COLO829 (cell line): ENCODE measurements at places on chromosomes 6 and 20.

- peak; percentile 61 for DNase-seq
Observed at GRCh38 chr6:44116641-44117382, 10.4 kb downstream of the MRPL14 start.

- DNase-seq: peak; percentile 44
Observed at GRCh38 chr6:127484212-127484863, 25.1 kb upstream of the KIAA0408 start.

DNA sequence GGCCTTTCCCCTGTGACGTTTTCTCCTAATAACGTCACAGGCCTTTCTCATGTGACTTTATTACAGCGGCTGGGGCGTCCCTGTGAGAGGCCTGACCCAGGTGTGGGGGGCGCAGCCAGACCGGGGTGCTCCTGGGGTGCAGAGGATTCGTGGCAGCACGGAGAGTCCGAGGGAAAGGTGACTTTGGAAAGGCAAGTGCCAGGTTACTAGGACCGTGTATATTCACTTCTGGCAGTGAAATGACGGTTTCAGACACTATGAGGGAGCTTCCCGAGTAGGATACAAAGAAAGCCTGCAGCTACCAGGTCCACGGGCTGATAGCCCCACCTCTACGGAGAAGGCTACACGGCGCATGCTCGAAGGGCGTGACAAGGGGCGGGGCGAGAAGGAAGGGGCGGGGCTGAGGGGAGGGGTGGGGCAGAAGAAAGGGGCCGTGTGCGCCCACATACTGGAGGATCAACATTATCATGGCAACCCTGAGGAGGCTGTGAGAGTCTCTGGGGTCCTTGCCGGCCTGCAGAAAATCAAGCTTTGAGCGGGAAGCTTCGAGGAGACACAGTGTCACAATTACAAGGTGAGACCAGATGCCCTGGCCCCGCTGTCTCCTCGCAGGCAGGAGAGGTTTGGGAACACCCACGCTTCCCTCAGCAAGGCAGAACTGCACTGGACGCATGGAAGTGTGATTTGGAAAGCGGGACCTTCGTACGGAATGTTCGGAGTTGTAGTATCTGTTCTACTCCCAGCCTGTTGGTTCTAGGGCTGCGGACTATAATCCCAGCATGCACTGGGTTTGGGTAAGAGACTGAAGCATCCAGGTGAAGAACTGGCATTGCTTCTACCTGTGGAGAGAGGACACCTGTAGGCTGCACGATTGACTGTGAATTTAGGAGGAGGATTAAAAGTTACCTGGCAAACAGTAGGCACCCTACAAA is 54.4 kb upstream of the ZNF337 start:
- no peak for DNase-seq

DNA sequence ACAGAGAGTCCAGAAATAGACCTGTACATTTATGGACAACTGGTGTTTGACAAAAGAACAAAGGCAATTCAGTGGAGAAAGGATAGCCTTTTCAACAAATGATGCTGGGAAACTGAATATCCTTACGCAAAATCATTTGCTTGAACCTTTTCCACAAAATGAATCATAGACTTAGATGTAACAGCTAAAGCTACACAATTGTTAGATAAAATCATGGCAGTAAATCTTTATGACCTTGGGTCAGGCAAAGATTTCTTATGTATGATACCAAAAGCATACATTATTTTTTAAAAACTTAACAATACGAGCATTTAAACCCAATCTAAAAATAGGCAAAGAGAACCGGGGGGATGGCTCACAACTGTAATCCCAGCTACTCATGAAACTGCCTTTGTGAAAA is 73.5 kb upstream of the DST start:
- DNase-seq: no peak

DNA sequence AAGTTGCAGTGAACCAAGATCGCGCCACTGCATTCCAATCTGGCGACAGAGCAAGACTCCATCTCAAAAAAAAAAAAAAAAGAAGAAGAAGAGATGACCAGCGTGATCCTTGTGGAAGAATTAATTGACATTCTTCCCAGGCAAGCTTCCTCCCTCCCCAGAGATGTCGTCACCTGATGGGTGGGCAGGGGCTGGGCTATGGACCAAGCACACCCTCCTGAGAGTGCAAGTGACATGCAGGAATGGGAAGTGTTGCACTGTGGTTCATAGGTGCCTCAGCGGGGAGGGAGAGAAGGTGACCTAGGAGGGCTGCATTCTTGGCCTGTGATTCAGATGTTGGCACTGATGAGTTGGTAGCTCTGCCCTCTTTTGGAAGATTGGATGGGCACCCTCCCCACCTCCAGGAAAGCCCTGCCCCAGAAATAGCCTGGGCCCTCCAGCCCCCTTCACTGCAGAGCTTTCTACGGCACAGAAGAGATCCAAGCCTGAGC is 37.8 kb downstream of the TAF8 start:
- no peak for DNase-seq

GRCh38 chr20:56582542-56582941 is 46.6 kb upstream of the TFAP2C start:
- DNase-seq: no peak
